Fibroblast of upper back skin (primary cell): ENCODE measurements at places on chromosomes 16 and 17.
A peak's percentile ranks its signal among the peaks of the same experiment; 100 is the strongest.

DNA sequence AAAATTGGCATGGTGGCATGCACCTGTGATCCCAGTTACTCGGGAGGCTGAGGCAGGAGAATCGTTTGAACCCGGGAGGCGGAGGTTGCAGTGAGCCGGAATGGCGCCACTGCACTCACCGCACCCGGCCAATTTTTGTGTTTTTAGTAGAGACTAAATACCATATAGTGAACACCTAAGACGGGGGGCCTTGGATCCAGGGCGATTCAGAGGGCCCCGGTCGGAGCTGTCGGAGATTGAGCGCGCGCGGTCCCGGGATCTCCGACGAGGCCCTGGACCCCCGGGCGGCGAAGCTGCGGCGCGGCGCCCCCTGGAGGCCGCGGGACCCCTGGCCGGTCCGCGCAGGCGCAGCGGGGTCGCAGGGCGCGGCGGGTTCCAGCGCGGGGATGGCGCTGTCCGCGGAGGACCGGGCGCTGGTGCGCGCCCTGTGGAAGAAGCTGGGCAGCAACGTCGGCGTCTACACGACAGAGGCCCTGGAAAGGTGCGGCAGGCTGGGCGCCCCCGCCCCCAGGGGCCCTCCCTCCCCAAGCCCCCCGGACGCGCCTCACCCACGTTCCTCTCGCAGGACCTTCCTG, at the start of gene HBQ1:
Gene HBQ1, plus strand, starts transcription at position 359 of the 575 bp plus-strand sequence. Its CDS starts 28 bp downstream, at position 387.
- DNase-seq: peak; percentile 18

- DNase-seq: no peak
Measured at GRCh38 chr16:25108054-25108453, 3.5 kb upstream of the LCMT1 start.

GRCh38 chr16:79801646-79802045, 201.1 kb upstream of the MAF start:
- DNase-seq: no peak

- DNase-seq: no peak
Measured at GRCh38 chr17:1164935-1165556, 14.7 kb downstream of the ABR start.

DNA sequence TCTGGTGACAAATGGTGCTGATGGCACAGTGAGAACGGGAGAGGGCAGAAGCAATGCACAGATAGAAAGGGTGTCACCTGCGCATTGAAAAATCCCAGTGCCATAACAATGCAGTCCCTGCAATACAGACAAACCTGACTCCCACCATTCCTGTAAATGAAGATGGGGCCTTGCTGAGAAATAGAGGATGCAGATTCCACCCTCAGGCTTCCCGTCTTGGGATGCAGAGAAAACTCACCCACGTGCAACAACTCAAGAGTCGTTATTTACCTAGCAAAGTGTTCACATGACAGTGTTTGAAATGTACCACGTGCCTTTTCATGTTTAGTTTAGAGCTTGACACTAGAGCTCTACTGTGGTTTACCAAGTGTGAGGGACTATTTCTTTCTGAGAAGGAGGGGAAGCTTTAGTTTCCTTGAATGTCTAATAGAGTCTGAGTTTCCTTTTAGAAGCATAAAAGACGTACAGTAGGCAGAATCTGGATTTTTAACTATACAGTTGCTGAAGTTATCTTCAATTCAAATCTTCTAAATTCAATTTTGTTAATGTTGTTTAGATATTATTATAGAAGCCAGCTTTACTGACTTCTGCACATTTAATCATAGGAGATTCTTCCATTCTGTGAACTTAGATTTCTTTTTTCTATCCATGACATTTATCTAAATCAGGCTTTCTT, 35.6 kb downstream of the WWOX start:
- no peak for DNase-seq

GRCh38 chr17:68498479-68499326, 13.5 kb upstream of the PRKAR1A start:
- no peak for DNase-seq

DNA sequence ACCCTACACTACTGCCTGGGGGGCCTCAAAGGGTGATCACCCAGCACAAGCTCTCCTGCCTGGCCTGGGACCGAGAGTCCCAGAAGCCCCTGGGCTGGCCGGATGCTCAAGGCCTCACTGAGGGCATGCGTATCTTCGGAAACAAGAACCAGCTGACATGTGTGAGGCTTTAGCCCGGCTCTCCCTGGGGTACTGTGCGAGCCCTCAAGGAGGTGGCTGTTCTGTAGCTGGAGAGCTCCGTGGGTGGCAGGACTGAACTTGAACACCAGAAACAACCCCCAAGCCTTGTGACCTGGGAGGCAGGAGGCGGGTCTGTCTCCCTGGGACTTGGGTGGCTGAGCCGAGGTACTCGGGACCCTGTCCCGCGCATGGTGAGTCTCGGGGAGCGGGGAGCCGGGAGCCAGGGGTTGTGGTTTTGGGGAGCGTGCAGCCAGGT, 7.0 kb downstream of the DPEP1 start:
- DNase-seq: no peak

GRCh38 chr17:32206861-32207260, 58.8 kb upstream of the RHBDL3 start:
- DNase-seq: peak; percentile 88

DNA sequence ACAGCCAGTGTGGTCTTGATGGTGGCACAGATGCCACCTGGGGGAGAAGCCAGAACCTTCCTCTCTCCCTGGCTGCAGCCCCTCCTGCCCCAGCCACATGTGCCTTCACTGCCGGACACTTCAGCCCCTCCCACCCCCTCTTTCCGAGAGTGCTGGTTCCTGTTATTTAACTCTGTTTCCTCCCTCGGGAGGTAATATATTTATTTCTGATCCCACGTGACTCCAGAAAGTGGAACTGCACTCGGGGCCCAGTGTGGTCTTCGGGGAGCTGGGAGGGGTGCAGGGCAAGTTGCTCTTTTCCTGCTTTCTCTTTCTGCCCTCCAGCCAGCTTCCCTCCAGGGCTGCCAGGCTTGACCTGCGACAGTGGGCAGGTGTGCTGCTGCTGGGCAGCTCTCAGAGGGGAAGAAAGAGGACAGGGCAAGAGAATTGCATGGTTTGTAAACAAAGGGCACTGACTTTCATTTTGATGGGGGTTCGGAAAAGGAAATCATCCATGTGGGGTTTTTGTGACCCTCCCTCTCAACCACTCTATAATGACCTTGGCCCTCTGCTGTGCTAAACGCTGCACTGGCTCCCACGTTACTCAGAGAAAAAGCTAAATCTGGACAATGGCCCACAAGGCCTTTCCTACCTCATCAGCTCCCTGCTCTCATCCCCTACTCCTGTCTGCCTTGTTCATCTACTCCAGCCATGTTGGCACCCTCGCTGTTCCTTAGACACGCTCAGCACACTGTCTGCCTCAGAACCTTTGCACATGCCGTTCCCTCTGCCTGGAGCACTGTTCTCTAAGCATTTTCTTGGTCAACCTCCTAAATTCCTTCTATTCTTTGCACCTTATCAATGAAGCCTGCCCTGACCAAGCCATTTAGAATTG, 8.2 kb upstream of the CIITA start:
- DNase-seq: no peak

GRCh38 chr17:4920351-4921048, 11.6 kb upstream of the GP1BA start:
- no peak for DNase-seq

- no peak for DNase-seq
Measured at GRCh38 chr17:11503308-11504035, 94.8 kb upstream of the DNAH9 start.

GRCh38 chr16:2828521-2828840, 1.6 kb upstream of the ZG16B start:
- DNase-seq: no peak

- DNase-seq: no peak
Measured at GRCh38 chr17:82959990-82960418, 119.4 kb upstream of the METRNL start.

DNA sequence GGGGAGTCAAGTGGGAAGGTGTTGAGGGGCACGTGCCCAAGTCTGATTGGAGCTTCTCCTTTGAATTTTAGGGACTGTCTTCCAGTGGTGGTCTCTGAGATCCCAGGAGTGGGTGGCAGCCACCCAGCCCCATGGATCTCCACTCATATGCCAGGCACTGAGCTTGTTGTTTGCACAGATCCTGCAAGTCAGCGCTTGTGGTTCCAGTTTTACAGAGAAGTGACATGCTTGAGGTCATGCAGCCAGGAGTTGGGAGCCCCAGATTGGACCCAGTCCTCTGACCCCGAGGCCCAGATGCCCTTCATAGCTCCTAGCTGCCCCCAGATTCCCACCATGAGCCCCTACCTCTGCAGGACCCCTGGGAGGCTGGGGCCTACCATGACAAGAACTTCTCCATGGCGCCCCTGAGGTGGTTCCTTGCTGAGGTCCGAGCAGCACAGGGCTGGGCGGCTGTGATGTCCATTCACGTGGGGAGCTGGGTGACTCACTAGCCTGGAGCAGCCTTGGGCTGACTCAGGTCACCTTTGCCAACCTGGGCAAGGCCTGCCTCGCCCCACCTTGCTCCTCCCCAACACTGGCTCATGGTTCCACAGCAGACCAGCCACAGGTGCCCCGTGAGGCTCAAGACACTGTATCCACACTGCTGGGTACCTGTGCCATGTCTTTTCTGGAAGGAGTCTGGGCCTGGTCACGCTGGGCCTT, 47.4 kb downstream of the RAI1 start:
- no peak for DNase-seq
